Stimulated activated CD8-positive, alpha-beta memory T cell treated with anti-CD3 and anti-CD28 coated beads, Interleukin-7, amount 100 ng/mL, for 1 hour (primary cell): ENCODE measurements at places on chromosomes 6 and 20.

DNA sequence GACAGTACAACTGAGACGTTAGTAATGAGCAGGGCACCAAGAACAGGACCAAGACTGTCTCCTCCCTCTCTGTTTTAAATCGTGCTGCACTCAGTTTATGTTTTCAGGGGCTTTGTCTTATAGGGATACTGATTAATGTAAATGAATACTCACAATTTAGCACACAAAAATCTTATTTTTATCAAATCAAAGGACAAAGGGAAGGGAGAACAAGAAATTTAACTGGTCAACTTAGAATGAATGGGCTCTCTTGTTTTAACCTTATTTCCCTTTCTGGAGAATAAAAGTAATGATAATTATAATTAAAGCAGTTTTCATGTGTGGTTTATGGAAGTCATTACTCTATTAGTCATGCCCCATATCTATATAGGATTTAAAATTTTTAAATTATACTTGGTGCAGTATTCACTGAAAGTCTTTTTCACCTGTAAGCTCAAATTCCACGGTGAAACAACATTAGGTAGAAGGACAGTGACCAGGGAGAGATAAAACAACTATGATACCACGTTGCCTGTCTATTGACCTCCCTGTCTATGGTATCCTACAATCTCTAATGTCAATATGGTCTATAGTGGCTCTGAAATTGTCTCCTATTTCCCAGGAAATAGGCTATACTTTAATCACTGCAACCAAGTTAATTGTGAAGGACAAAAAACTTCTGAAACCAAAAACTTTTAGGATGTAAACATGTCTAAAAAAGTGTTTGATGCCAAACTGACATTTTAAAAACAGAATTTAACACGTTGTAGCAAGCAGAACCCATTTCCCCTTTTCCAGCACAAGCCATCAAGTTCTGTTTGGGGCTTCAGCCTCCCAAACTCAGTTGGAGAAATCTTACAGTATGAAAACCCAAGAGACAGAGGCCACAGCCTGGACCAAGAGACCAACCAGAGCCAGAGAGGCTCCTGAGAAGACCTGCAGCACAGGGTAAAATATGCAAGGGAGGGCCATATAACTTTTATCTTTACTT lies 15.0 kb downstream of the ELOVL5 start:
- no peak for DNase-seq

- DNase-seq = no peak
Measured at GRCh38 chr6:87993356-87993755, 54.3 kb upstream of the SPACA1 start.

- no peak for DNase-seq
Measured at GRCh38 chr20:62361799-62362589, 5.1 kb downstream of the LAMA5 start.

DNA sequence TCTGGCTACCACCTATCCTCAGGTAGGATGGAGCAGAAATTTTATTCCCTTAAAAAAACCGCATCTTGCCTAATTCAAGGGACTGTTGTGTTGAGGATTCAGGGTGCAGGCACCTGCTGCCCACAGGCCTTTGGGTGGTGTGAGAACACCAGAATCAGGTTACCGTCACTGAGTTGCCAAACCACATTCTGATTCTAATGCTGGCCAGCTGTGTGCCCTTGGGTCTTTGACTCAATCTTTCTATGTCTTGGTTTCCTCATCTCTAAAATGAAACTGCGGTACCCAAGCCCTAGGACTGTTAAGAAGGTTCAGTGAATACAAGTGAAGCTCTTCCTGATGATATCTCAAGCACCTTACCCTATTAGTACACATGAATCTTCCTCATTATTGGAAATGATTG lies 827.3 kb downstream of the DHX35 start:
- no peak for DNase-seq

DNA sequence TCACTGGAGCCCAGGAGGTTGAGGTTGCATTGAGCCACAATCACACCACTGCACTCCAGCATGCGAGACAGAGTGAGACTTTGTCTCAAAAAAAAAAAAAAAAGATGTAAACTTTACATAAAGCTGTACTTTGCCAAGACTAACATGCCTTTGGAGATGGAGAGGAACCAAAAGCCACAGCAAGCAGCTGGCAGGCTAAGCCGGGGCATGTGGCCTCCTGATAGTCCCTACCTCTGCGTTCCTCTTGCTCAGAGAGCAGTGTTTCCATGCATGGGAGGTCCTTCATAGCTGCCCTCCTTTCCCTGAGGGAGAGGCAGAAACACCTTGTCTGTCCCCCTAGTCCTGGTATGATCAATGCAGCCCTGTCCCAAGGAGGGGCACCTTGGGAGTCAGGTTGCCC lies 35.2 kb downstream of the SPATA2 start:
- no peak for DNase-seq

GRCh38 chr6:17107863-17108262 lies 6.0 kb downstream of the STMND1 start:
- DNase-seq = no peak

- DNase-seq = peak; percentile 74
Measured at GRCh38 chr20:324177-325044, 941 bp upstream of the SOX12 start.
